ENCODE measurements at places on chromosomes 6 and 20.

DNA sequence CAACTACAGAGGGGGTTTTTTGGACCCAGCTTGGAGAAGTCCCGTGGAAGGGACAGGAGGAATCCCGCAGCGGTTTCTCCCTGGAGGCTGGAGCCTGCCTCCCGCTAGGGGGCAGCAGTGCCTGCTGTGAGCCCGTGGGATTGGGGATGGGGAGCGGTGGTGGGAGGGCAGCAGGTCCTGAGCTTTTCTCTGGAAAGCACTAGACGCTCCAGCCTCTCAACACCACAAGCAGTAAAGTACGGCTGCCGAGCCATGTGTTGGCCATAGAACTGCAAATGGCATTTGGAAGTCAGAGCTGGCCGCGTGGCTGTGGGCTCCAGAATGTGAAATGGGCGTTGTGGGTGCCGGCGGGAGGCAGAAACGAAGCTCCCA lies 47.8 kb downstream of the GMPR start:
- no peak for DNase-seq

DNA sequence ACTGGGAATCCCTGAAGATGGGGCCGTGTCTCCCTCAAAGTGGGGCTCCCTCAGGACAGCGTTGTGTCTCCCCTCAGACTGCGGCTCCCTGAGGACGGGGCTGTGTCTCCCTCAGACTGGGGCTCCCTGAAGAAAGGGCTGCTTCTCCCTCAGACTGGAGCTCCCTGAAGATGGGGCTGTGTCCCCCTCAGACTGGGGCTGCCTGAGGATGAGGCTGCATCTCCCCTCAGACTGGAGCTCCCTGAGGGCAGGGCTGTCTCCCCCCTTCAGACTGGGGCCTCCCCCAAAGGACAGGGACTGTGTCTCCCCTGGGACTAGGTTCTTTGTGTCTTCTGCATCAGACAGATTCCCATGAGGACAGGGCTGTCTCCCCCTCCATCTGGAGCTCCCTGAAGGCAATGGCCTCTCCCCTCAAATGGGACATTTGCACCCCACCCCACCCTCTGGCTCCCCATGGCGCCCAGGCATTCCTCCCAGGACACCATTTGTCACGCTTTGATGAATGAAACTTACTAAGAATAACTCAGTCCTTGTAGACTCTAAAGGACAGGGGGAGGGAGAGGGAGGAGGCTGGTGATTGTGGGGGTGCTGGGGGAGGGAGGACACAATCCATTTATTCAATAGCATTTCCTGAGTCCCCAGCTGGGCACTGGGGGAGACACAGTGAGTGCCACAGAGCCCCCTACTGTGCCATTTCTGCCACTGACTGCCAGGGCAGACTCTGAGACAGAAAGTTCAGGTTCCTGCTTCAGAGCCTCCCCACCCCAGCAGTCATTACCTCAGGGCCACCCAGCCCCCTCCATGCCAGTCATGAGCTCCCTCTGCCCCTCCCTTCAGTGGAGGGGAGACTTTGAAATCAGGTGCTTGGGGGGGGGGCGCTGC lies 122.4 kb downstream of the MRPL14 start:
- DNase-seq, result no peak

- DNase-seq, result no peak
These were observed at the start of gene ZNF311 for GRCh38 chr6:29005183-29005885. Gene ZNF311 (minus strand): TSS chr6:29005315. CDS start chr6:29003954, 1,361 bp downstream.

DNA sequence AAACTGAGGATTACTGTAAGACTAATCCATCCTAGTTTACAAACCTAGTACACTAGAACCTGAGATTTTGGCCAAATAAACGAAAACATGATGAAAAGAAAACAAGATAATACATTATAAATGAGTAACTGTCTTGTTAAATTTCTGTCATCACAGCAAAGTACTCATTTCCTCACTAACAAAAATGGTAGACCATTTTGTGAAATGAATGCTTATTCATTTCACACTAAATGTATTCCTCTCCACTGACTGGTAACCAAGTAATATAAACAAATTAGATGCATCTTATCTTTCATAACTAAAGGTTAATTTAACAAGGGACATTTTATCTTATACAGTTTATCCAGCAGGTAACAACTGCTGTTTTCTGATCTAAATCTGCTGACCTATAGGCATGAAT lies 143.7 kb downstream of the REV3L start:
- DNase-seq, result no peak

DNA sequence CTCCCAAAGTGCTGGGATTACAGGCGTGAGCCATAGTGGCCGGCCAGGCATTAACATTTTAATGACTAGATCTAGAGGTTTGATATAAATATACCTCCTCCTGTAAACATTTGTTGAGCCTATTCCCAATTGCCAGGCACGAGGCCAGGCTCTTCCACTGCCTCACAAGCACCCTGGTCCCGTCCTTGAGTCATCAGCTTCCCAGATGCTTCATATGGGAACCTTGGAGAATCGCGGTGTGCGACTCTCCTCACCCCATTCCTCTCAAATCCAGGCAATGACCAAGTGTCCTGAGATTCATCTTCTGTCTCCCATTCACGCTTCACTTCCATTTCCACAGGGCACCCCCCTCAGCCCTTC lies 35.9 kb upstream of the PIM1 start:
- no peak for DNase-seq

DNA sequence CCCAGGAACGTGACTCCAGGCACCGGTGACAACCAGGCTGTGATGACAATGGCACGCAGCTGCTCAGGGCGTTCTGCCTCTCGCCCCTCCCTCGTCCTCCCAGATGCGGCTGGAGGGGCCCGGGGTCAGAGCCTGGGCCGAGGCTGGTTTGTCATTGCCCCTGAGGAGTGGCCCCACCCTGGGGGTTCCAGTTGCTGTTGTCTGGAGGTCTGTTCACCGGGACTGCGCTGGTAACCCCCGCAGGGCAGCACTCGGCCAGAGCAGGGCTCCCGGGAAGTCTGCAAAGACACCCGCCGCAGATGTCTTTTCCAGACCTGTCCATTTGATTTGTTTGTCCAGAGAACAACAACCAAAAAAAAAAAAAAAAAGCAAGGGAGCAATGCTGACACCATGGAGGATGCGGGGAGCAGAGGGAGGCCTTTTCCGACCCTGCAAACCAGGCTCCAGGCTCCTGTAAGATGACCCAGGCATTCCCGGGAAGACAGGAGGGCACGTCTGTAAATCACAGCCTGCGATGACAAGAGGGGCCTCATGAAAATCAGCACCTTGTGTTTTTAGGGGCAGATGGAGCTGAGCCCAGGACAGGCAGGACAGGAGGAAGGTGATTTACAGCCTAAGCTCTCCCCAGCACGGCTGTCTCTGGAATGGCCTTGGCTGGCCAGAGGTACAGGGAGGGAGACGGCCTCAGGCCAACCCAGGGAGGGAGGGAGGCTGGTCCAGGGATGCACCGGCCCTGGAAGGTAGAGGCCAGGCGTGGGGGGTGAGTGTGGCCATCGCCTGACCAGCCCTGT lies 189.3 kb downstream of the ERMARD start:
- DNase-seq, result no peak

- no peak for DNase-seq
These were observed 161.3 kb downstream of the PKHD1 start for GRCh38 chr6:51926125-51926524.

DNA sequence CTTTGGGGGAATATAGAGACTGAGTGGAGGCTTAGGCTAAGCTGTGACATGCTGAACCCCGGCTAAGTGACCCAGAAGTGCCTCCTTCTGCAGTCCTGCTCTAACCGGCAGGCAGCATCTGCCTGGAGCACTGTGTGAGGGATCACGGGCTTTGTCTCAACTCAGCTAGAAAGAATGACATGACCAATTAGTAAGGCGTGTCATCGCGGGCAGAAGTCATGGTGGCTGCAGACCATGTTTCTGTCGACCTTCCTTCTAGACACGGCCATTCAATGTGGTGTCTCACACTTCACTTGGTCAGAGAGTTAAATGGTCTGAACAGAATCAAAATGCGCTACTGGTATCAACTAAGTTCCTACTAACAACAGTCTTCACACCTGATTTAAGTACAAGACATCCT lies 35.0 kb downstream of the HUS1B start:
- no peak for DNase-seq

GRCh38 chr6:1911474-1911873 lies 301.8 kb downstream of the FOXC1 start:
- DNase-seq, result no peak

DNA sequence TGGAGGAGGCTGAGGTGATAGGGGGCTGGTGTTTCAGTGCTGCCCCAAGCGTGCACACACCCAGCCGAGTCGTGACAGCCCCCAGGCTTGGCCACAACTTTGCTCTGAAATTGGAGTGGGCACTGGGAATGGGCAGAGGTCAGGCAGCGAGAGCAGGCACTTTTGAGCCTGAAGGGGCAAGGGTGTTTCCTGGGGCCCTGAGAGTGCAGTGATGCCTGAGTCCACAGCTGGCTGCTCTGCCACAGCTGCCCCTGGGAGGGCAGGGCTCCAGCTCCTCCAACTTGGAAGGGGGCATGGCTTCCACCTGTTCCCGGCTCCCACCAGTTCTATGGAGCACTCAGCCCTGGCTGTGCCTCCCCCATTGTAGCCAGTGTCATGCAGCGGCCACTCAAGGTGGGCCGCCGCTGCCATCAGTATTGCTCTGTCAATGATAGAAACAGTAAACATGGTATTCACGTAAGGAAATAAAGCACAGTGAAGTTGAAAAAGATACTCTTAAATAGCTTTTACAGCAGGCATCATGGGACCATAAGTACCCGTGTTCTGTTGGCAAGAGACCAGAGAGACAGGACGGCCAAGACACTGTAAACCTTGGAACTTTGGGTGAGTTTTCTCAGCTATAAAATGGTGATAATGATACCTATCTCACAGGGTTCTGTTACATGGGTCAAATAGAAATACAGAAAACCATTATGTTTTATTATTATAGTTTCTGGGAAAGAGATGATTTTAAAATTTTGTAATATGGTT lies 108.9 kb downstream of the THEMIS start:
- no peak for DNase-seq

GRCh38 chr6:19771753-19772336 lies 65.3 kb upstream of the ID4 start:
- DNase-seq, result no peak

Data from NCI-H2107 (cell line).